Activated gamma-delta T cell (primary cell): ENCODE measurements at places on chromosomes 7 and 10.

DNA sequence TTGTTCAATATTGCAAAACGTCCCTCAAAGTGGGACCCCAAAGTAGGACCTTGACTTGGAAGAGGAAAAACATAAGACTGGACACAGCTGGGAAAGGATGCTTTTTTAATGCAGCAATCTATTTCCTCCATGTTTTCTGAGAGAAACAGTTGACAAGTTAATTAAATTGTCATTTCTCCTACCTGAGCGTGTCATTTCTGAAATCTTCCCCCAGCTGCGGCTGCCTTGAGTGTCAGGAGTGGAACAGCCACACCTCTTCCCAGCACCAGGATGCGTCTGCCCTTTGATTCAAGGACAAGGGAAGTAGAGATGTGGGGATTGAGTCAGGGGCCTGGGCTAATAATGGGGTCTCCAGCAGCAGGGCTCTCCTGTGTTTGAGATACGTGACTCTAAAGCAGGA is 171.3 kb downstream of the HECW1 start:
- DNase-seq = no peak

- DNase-seq = no peak
These were observed 153.7 kb downstream of the DNAJB6 start for GRCh38 chr7:157490465-157490912.

DNA sequence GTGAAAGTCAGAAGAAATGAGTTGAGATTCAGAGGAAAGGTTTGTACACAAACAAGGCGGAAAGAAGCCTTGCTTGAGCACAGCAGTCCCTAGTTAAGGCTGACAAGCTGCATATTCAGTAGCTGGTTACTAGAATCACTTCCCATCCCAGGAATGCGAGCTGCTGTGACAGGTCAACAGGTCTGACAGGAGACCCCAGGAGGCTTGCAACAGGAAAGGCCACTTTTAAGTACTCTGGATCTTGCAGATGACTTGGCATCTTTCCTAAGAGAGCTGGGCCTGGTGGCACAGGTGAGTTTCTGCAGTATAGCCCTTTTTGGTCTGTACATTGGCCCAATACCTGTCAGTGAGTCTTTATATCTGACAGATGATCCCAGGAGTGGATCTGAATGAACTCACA is 35.7 kb upstream of the UNC5B start:
- no peak for DNase-seq

- no peak for DNase-seq
These were observed 61.3 kb downstream of the KIAA1549 start for GRCh38 chr7:138919911-138920310.

DNA sequence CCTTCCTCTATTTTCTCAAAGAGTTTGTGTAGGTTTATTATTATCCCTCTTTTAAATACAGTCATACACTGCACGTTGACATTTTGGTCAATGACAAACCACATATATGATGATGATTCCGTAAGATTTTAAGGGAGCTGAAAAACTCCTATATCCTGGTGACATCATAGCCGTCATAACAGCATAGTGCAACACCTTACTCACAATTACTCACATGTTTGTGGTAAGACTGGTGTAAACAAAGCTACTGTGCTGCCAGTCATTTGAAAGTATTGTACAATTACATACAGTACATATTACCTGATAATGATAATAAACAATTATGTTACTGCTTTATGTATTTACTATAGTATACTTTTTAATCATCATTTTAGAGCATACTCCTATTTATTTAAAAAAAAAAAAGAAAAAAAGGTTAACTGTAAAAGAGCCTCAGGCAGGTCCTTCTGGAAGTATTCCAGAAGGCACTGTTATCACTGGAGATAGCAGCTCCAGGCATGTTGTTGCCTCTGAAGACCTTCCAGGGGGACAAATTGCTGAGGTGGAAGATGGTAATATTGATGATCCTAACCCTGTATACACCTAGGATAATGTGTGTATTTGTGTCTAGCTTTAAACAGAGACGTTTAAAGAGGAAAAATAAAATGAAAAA is 123.3 kb upstream of the CDK1 start:
- DNase-seq = no peak

DNA sequence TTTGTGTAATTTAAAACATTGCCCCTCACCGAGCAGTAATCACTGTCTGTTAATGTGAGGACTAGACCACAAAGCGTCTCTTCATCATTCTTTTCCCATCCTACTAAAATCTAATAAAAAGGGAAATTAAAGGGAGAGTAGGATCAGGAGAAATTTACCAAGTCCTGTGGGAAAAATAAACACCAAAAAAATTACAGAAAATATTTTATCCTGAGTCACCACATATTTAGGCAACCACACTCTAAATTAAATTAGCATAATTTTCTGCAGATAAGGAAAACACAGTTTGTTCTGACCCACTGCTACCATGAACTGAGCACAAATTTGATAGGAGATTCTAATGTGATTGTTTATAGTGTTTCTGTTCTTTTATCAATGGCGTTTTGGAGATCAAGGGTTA is 49.3 kb downstream of the CCDC6 start:
- no peak for DNase-seq

- no peak for DNase-seq
These were observed 334.1 kb upstream of the TPK1 start for GRCh38 chr7:145169908-145170307.

GRCh38 chr7:18760631-18761445 is 265.3 kb downstream of the HDAC9 start:
- no peak for DNase-seq

- DNase-seq = no peak
These were observed 131.9 kb downstream of the KCNMA1 start for GRCh38 chr10:77505431-77506334.

DNA sequence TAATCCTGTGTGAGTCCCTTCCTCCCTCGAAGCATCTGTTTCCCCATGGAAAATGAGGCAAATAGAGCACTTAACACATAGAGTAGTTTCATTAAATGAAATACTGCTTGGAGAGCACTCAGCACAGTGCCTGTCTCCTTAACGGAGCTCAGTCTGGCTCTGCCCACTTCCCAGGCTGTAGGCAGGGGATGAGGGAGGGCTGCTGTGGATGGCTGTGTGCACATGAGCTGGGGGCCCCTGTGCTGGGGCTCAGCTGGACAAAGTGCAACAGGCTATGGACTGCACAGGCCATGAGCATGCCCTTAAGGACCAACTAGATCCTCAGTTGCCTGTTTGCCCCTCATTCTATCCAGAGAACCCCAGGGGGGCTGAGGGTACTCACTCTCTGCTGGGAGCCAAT is 14.5 kb downstream of the ZCCHC24 start:
- no peak for DNase-seq

DNA sequence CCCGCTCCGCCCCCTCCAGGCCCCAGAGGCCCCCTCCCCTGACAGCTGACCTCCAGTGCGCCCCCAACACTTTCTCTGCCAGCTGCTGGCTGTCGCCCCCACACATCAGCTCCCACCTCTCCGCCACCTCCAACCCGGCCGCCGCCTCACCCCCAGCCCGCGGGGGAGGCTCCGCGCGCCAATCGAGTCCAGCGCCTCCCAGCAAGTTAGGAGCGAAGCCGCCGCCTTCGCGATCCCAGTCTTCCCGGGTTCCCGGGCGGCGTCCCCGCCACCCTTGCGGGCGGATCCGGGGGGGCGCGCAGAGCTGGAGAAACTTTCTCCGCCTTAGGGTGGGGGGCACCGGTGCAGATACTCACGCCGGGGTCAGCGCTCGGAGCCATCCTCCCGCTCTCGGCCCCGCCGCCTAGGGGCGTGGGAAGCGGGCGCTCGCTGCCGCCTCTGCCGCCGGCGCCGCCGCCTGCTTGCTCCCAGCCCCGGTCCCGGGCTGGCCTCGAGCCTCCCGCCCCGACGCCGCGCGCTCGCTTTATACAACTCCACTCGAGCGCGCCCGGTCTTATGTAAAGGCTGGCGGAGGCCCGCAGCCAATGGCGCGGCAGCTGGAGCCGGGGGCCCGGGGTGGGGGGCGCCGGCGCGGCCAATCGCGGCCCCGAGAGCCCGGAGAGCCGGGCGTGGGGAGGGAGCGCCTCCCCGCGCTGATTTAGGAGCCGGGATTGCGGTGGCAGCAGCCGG is at the start of gene CRTAC1:
Gene CRTAC1 (minus strand): TSS at position 529 of the 729 bp plus-strand sequence. CDS start 149 bp downstream, at position 380.
- DNase-seq = no peak

DNA sequence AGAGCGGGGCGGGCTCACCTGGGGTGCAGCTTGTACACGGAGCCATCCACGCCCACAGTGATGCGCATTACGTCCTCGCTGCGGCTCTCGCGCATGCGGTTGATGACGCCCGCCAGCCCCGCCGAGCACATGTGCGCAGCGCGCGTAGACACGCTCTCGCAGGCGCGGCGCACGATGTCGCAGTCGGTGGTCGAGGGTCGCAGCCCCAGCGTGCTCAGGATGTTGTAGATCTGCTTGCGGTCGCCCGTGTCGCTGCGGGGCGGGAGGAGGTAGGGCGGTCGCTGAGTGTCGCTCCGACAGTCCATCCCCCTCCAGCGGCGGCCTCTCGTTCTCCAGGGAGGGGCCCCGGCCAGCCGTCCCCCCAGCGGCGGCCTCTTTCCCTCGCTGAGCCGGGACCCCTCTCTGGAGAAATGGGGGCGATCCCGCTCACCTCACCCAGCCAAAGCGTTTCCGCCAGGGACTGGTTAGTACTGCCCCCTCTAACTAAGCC is 4.4 kb upstream of the MYL7 start:
- peak; percentile 27 for DNase-seq

DNA sequence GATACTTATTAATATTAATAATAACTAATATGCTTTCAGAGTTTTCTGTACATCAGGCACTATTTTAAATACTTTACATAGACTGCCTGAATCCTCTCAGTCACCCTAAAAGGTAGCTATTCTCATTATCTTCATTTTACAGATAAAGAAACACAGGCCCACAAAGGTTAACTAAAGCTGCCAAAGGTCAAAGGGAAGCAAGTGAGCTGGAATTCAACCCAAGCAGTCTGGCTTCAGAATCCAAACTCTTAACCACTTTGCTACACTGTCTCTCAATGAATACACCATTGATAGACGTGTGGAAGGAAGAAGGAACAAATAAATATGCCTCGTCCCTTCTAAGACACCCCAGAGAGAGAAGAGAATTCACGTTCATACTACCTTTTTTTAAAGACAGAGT is 52.0 kb downstream of the GFRA1 start:
- DNase-seq = no peak

- no peak for DNase-seq
These were observed 215.1 kb upstream of the FRMD4A start for GRCh38 chr10:14545827-14546226.

- DNase-seq = no peak
These were observed 10.3 kb upstream of the LRRN3 start for GRCh38 chr7:111080495-111081105.

DNA sequence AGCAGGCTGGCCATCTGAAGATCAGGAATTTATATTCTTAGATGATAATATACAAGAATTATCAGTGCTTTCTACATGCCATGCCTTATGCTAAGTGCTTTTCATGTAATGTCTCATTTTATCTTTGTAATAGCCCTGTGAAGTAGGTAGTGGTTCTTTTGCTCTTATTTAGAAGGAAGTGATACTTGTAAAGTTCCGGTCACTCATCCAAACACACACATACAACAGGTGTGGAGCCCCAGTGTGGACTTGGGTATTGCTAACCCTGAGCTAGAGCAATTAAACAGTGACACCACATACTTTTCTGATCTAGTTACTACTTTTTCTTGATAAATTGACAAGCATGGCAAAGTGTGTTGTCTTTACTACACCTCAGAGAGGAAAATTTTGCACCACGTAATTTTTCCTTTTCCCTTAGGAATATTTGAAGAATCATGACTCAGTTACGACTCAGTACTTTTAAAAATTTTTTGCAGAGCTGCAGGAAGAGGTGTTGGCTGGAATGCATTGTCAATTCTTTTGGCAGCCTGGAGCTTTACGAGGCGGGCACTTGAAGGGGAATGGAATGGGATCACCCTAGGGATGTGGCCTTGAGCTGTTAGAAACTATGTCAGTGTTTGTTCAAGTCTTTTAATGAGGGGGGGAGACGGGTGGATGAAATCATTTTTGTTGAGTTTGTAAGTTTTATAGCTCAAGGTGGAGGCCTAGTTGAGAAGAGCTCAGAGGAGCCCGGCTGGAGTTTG is 212.5 kb upstream of the CELF2 start:
- no peak for DNase-seq

- no peak for DNase-seq
These were observed 19.5 kb upstream of the CARD11 start for GRCh38 chr7:3063016-3063753.

DNA sequence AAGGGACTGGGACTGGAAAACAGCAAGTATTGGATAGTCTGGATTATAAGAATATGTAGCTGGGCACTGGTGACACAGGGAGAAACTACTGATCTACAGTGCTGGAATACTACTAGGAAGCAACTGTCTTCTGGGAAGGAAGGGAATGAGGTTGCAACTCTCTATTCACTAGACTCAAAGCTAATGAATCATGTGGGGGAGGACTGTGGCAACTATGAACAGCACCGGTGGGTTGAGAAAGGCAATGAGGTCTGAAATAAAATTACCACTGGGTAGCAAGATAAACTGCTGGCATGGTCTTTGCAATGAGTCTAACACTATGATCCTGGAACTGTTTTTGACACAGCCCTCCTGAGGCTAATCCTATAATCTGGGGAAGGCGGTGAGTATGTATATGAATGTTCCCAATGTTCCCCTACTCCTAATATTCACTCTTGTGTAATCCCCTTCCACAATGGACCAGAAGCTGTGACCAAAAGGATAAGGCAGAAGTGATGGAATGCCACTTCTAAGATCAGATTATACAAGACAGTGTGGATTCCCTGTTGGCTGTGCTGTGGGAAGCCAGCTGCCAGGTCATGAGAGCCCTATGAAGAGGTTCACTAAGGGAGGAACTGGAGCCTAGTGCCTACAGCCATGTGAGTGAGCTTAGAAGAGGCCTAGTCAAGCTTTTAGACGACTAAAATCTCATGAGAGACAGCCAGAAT is 101.3 kb upstream of the DNAJB12 start:
- DNase-seq = no peak

DNA sequence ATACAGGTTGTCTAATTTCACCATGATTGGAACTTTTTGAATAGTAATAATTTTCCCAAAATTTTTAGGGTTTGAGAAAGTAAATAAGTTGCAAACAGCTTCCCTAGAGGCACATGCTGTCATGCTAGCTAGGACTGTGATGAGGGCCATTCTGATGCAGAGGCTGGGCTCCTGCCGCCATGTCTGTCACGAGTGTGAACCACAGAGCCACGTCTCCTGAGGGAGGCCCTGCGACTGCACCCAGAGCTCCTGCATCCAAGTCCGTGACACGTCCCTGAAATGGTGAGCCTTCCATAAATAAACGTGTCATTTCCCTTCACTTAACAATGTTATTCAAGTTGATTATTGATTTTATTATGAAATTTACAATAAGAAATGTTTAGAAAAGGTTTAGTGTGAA is 40.0 kb downstream of the C10orf120 start:
- DNase-seq = no peak

DNA sequence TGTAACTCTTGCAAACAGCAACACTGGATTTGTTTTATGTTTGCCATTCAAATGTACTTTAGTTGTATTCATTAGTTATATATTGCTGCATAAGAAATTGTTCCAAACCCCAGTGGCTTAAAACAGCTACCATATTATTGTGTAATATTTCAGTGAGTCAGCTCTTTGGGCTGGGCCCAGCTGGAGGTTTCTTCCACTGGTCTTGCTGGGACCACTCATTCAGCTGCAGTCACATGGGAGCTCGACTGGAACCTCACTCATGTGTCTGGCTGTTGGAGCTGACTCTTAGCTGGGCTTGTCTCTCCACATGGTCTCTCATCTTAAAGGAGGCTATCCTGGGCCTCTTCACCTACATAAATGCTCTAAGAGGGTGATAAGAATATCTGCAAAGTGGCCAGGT is 23.2 kb upstream of the PIP4K2A start:
- no peak for DNase-seq

- no peak for DNase-seq
These were observed 947.6 kb upstream of the POT1 start for GRCh38 chr7:125877246-125877645.

GRCh38 chr10:124977648-124978375 is 35.9 kb downstream of the ZRANB1 start:
- DNase-seq = no peak
